ENCODE measurements at places on chromosomes 7 and 10.

DNA sequence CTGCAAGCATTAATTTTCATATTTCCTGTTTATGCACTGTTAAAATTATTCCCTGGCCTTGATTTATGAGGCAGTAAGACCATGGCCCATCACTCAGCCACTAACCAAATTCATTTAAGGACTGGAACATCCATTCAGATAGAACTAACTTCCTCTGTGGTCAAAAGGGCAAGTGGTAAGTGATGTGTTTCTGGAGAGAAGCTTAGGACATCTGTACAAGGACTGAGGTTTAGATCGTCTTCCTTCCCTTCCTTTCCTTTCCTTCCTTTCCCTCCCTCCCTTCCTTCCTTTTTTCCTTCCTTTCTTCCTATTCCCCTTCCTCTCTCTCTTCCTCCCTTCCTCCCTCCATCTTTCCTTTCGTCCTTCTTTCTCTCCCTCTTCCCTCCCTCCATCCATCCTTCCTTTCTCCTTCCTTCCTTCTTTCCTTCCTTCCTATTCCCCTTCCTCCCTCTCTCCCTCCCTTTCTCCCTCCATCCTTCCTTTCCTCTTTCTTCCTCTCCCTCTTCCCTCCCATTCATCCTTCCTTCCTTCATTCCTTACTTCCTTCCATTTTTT is 1019.4 kb downstream of the TYW1 start:
- no peak for DNase-seq

GRCh38 chr10:103712146-103712545 is 143.2 kb downstream of the SH3PXD2A start:
- no peak for DNase-seq

GRCh38 chr10:7230951-7231350 is 179.9 kb downstream of the SFMBT2 start:
- no peak for DNase-seq

DNA sequence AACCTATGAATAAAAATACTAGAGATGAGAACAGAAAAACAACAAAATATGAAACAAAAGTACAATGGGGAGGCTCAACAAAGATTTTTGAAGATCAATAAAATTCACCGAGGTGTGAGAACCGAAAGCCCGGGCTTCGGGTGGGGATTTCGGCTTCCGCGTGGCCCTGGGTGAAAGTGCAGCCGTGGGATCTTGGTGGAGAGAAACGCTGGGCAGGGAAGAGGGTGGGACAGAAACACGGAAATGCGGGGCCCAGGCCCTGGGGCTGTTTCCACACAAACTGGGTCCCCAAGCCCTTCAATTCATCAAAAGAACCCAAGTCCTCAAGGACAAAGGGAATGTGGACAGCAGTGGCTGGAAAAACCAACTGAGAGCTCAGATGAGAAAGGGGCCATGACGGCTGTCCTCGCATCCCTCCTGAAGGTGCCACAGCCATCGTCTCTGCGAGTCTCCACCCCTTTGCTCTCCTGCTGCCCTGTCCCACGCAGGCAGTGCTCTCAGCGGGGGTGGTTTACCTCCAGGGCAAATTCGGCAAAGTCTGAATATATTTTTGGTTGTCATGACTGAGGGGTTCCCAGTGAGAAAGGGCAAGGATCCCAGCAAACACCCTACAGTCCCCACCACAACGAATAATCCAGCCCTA is 19.7 kb downstream of the FOXL3 start:
- DNase-seq = no peak

DNA sequence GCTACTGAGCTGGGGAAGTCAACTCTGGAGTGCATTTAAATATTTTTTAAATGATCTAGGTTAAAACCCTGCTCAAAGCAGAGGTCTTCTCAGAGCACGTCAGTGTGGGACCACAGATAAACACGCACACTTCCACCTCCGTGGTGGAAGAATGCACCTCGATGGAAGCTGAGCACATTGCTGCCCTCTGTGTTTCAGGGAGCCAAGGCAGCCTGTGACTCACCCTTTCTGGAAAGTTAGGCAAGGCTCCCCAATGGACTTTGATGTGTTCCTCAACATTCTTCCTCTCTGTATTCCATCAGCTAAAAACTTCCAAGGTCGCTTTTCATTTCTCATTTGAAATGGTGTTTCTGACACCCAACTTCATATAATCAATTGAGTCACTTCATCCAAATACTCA is 170.8 kb upstream of the KMT2E start:
- no peak for DNase-seq

DNA sequence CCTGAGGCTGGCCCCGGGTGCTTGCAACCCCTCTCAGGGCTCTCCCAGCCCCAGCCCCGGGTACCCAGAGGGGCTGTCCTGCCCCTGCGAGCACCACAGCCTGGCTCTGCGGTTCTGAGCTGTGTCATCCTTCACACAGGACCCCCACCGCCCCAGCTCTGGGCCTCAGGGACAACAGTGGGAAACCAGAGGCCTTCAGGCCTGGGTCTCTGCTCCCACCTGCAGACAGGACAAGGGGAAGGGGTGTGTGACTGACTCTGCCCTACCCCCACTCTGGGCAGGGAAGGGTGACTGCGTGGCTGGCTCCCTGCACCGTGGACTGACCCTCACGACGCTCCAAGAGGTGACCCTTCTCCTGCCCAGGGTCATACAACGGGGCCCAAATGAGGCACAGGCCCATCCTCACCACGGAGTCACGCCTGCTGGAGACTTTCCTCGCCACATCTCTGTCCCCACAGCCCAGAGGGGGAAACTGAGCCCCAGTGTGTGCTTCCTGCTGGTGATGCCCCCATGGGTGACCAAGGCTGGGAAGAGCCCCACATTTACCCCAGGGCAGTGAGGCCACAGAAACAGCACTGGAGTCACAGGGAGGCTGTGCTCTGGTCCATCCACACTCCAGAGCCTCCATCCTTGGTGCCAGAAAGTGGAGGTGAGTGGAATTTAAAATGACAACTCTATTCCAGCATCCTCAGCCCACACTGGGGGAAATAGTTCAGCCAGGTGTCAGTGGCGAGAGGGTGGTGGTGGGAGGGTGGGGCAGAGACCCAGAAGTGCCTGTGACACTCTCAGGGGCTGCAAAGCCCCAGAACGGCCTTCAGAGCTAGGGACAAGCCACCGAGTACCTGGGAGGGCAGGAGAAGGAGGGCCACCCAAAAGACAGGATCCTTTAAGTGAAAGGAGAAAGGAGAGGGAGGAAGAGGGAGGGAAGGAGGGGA is 13.6 kb downstream of the CAMK2B start:
- peak; percentile 75 for DNase-seq

DNA sequence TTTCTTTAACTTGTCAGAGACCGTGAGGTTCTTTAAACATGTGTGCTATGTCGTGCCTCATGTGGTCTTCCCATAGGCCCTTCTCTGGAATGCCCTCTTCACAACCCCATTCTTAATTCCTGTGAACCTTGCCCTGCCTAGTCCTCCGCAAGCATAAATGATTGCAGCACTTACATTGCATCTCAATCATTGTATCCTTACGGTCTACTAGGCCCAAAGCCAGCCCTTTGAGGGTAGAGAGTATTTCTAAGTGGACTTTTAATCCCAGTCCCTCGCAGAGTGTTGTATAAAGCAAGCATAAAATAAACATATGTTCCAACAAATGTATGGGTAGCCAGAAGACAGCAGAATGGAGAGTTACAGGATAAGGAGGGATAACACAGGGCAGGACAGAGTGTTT is 92.1 kb upstream of the FAM133B start:
- no peak for DNase-seq

DNA sequence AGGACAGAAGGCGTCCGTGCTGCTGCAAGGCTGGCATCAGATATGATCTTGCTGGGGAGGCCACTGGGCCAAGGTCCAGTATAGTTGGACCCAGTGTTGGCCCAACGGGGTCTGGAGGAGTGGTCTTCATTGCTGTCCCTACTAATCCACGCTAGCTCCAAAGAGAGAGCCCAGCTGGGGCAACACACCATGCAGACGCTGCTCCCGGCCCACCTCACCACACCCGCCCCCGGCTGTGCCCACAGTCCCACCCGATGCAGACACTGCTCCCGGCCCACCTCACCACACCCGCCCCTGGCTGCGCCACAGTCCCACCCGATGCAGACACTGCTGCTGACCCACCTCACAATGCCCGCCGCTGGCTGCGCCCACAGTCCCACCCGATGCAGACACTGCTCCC is 121.5 kb downstream of the VIPR2 start:
- DNase-seq = no peak

DNA sequence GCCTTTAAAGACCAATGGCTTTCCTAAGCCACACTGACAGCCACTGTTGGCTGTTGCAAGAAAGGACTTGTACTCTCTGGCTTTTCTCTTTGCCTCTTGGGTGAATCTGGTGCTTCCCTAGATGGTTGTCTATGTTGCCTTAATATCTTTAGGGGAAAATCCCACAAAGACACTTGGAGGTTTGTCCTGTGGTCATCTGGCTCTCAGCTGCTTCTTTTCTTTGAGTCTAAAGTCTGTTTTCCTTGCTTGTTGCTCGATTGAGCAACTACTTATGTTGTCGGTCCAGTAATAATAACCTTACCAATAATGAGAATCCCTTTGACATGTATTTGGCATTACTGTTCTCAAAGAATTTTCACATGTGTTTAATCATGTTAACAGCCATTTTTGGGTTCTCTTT is 537.6 kb downstream of the LRMDA start:
- no peak for DNase-seq

DNA sequence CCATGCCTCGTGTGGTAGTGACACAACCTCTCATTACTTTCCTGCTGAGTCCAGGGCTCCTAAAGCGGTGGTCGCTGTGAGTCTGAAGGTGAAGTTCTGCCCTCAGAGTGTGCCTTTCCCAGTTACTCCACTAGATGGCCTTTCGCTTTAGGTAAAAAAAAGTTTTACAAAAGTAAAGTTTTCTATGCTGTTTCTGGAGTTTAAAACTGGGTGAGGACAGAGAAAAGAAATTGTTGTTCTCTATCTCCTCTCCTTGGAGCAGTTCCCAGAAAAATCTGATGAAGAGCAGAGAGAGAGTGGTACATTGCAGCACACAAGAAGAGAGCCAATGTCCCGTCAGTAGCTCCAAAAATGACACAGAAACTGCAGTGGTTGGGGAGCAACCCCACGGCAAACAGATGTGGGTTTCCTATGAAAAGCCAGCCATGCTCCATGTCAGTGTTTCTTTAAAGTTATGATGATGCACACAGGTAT is 257.1 kb downstream of the GLI3 start:
- no peak for DNase-seq

DNA sequence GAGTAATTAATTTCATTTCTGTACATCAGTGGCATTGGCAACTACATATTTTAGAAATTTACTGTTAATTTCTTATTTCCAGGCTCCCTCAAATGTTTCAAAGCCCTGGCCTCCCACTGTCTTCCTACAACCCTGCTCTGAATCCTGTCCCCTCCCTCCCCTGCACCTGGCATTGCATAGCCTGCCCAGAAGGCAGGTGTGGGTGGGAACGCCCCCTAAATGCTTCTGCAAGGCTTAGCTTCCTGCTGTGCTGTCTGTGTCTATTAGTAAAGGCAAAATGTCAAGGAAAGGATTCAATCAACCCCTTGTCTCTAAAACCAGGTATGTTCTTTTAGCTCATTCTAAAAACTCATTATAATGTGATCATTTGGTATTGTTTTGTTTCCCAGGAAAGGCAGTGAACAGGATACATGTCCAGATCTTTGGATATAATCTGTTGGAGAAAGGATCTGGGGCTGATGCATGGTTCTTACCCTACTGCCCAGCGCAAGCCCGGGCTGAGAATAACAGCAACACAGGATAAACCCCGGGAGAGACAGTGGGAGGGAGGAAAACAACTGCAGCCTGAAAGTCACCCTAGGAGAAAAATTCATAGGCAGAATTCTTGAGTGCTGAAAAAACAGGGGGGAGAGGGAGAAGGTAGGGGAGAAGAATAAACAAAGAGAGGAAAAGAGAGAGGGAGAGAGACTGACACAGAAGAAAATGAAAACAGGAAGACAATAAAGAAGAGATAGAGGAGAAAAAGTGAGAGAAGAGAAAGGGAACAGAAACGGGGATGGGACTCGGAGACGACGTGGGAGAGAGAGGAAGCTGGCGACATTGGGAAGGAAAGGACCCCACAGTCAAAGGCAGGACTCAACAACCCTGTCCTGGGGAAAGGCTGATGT is 589 bp downstream of the ZNF488 start:
- peak; percentile 42 for DNase-seq

DNA sequence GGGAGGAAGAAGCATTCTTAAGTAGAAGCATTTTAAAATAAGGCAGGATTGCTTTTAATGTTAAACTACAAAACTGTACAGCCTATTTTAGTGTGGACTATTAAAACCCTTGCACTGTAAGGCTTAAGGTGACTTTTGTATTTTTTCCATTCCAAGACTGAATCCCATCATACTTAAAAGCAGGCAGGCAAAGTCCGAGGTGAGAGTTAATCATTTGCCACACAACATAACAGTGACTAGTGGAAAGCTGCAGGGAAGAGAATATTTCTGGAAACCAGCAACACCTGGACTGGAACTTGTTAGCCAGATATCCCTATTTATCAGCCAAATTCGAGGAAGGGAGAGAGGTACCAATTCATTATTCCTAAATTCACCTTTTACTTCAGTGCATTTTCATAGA is 3.5 kb downstream of the PRR15 start:
- DNase-seq = no peak

- DNase-seq = no peak
These were observed 11.6 kb upstream of the FFAR4 start for GRCh38 chr10:93554760-93555432.

- no peak for DNase-seq
These were observed 8.0 kb downstream of the GET4 start for GRCh38 chr7:884191-885003.

- DNase-seq = no peak
These were observed 31.7 kb downstream of the ITPRID1 start for GRCh38 chr7:31545549-31545948.

GRCh38 chr10:113052076-113052830 is 102.2 kb downstream of the TCF7L2 start:
- no peak for DNase-seq

- DNase-seq = no peak
These were observed 230.1 kb downstream of the CALN1 start for GRCh38 chr7:72182036-72182435.

DNA sequence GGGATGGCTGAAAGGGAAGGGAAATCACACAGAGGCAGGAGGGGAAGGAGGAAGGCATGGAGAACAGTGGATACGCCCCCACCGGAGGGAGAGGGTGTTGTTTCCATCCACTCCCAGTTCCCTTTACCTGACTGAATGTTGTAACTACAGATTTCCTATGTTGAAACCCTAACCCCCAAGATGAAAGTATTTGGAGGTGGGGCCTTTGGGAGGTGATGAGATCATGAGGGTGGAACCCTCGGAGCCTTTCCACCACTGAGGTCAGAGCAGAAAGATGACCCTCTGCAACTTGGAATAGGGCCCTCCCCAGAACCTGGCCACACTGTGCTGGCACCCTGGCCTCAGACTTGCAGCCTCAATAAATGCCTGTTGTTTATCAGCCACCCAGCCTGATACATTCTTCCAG is 48.6 kb upstream of the CNPY1 start:
- no peak for DNase-seq

DNA sequence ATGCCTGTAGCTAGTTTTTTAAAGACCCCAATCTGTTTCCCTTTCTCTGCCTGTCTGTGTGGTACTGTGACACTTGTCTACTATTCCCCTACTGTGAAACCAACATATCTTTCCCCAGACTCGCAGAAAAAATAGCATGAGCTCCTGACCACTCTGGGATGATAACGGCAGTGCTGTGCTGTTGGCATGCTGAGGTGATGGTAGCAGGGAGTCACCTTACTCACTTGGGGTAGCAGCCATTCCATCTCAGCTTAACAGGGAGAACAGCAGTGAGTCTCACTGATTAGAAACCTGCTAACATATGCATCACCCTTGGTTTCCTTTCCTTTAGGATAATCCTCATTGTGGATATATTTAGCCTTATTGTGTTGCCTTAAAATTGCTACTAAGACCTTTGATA is 469.6 kb upstream of the FZD8 start:
- DNase-seq = no peak

GRCh38 chr7:867001-867405 is 9.4 kb upstream of the GET4 start:
- no peak for DNase-seq
